ENCODE measurements at places on chromosomes 2 and 18.

GRCh38 chr2:123101434-123101833 lies 923.7 kb upstream of the CNTNAP5 start:
- no peak for DNase-seq

- DNase-seq: no peak
These were observed 83.3 kb upstream of the EPB41L5 start for GRCh38 chr2:119929537-119929936.

GRCh38 chr2:57622009-57622408 lies 424.6 kb upstream of the VRK2 start:
- DNase-seq: no peak

- no peak for DNase-seq
These were observed 70.2 kb downstream of the ACAA2 start for GRCh38 chr18:49743117-49743567.

DNA sequence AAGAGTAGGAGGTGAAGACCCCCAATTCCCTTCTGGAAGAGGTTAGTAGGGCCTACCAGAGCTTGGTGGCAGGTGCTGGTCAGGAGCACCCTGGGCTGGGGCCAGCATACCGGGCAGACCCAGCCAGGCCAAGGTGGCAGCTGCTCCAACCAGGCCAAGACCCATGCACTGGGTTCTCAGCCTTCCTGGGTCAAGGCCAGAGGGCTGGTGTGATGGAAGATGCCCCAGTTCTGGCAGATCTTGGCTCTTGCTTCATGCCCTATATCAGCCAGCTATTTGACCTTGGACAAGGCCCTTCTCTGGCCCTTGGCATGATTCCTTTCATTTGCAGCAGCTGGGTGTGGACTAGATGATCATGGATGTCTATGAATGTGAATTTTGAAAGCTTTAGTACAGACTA lies 57.7 kb downstream of the PRKCE start:
- no peak for DNase-seq

DNA sequence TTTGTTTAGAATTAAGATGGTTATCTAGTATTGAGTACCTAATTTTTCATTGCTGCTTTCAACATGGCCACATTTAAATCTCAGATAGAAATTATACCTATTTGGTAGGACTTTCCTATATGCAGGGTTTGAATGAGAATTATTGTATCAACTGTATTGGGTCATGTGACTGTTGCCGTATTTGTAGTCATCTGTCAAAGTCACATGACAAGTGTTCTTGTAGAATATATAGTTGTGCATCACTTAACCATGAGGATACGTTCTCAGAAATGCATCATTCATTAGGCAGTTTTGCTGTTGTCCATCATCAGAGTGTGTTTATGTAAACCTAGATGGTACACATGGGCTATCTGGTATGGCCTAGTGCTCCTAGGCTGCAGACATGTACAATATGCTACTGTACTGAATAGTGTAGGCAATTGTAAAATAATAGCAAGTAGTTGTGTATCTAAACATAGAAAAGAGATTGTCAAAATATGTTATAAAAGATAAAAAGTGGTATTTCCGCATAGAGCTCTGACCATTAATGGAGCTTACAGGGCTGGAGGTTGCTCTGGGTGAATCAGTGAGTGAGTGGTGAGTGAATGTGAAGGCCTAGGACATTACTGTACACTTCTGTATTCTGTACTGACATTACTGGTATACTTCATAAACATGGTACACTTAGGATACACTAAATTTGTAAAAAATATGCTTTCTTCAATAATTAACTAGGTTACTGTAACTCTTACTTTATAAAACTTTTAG lies 123.7 kb downstream of the MAP4K4 start:
- no peak for DNase-seq

DNA sequence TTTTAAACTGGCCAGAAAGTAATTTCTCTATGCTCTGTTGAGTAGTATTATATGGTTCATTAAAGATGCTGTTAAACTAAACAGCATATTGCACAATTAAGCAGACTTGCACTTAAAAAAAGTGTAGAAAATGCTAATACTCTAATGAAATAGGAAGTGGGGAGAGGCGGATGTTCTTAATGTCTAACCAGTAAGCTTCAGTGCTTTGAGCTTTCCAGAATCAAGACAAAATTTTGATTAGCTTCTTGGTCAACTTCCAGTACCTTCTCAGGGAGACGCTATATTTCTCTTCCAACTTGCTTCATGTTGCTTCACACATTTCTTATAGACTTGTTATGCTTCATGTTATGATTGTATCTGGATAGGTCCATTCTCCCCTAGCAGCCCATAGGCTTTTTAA lies 89.1 kb downstream of the MAP2 start:
- DNase-seq: no peak

- no peak for DNase-seq
These were observed 158.1 kb upstream of the CHAC2 start for GRCh38 chr2:53609551-53609950.

DNA sequence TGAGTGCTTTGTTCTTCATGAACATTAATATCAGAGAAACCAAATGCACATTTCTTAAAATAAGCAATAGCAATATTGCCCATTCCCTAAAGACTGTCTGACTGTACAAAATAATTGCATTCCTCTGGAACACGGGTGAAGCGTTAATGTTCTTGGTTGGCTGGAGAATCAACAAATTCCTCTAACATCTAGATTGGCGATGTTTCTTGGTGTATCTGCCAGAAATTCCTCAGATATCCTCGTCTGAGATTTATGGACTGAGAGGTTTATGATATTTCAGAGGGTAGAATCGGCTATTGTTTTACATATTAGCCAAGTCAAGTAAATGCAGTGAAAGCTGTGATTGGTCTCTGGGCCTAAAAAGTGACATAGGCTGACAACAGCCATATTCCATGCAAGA lies 27.1 kb upstream of the SPTBN1 start:
- no peak for DNase-seq

DNA sequence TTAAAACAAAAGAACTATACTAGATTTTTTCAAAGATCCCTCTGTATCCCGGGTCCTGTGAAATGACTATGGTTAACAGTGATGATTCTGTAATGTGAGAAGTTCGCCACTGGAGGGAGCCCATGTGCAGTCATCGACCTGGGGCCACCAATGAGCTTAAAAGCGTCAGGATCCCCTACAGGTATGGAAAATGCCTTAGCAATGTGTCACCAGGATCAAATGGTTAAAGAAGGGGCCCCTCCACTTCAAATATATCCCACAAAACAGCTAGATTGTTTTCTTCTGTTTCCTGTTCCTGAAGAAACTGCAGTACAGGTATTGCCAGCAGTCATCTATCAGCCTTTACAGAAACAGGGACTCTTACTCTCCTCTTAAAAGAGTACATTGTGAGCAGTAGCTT lies 15.3 kb downstream of the CHRNA1 start:
- DNase-seq: peak; percentile 74

DNA sequence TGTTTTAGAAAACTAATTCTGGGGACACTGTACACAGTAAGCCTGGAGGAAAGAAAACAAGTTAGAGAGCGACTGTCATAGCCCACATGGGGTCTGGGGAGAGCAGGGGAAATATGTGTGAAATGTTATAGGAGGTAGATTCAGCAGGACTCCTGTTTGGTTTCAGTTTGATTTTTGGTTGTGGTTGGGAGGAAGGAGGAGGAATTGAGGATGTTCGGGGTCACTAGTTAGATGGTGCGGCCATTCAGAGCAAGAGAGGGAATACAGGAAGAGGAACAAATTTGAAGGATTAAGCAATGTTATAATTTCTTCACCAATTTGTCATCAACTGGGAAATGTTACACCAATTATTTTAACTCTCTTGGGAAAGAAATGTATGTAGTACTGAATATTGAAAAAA lies 25.1 kb downstream of the TTC39C start:
- no peak for DNase-seq

GRCh38 chr2:240329778-240330177 lies 105.7 kb upstream of the GPC1 start:
- no peak for DNase-seq

GRCh38 chr2:236833501-236834073 lies 252.1 kb upstream of the COPS8 start:
- no peak for DNase-seq

DNA sequence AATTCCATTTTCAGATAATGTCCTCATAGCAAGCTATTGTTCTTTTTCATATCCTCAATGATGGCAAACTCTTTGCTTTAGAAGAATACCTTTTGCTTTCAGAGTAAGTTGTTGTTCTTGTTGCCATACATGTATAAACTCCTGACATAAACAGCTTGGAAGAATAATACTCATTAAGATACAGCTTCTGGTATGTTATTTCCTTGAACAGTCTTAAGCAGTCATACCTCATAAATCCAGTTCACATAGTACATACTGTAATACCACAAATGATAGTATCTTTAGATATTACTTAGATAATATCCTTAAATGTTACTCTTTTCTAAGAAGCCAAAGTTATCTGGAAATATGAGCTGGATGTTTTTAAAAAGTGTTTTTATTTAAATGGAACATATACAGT lies 23.2 kb downstream of the METTL8 start:
- no peak for DNase-seq

- no peak for DNase-seq
These were observed 22.6 kb upstream of the SULT1C3 start for GRCh38 chr2:108217211-108217610.

DNA sequence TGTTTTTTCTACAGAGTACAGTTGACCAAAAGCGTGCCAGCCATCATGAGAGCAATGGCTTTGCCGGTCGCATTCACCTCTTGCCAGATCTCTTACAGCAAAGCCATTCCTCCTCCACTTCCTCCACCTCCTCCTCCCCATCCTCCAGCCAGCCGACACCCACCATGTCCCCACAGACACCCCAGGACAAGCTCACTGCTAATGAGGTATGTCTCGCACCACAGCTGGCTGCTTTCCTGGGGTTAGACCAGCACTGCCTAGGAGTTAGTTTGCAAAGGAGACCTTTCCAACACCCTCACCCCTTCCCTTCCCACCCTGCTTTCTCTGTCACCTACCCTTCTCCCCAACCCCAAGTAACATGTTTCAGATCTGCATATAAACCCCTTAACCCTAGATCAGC lies 120.3 kb upstream of the IL1R2 start:
- DNase-seq: no peak

DNA sequence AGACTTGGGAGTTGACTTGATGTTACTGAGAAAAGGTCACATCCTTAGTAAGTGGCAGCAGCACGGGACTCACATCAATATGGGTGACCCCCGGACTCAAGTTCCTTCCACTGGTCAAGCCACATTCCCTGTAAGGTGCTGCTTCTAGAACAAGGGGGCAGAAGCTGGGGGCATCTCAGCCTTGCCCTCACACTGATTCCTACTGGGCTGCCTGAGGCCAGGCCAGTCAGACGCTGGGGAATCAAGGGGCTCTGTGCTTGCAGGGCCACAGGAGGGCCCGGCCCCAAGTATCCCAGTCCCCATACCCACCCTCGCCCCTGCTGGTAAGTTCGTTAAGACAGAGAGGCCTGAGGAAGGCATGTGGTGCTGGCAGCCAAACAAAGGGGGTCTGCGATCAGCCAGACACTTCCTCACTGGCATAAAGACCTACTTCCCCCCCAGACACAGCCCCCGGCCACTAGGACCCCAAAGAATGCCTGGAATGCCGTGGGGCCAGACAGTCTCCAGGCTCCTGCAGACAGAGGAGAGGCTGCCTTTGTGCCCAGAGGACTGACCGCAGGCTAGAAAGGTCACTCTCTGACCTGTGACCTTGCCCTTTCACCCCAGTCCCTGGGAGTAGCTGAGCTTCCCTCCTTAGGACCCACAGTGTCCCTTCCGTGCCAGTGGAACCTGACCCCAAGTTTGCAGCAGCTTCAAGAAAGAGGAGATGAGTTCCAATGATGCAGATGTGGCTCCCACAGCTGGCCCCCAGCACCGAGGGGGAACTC lies 83.6 kb downstream of the HS1BP3 start:
- DNase-seq: no peak

- no peak for DNase-seq
These were observed 89.2 kb upstream of the STK17B start for GRCh38 chr2:196260546-196260945.

GRCh38 chr2:177547772-177548171 lies 155.2 kb downstream of the AGPS start:
- DNase-seq: no peak

GRCh38 chr2:126309185-126309584 lies 346.8 kb upstream of the GYPC start:
- DNase-seq: no peak

GRCh38 chr2:122531290-122532071 lies 776.0 kb downstream of the TSN start:
- DNase-seq: no peak

- DNase-seq: no peak
These were observed 56.3 kb downstream of the RBKS start for GRCh38 chr2:27833931-27834330.

- no peak for DNase-seq
These were observed 42.0 kb downstream of the CTIF start for GRCh38 chr18:48580782-48581181.

DNA sequence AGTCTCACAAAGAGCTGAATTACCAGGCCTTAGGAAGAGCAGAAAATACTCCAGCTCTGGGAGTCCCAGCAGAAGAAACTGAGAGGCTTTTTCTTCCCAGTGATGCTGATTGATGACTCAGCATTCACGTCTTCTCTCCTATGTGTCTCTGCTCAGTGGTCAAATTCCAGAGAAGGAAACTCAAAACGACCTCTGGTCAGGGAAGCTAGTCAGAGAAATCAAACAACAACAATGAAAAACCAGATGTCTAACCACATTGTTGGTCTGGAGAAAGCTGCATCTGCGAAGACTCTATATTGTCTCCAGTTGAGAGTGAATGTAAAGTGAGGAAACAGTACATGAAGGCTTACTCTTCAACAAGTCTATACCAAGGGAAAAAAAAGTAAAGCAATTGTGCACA lies 28.6 kb upstream of the CERS6 start:
- no peak for DNase-seq

GRCh38 chr2:2117923-2118322 lies 213.2 kb downstream of the MYT1L start:
- DNase-seq: no peak

DNA sequence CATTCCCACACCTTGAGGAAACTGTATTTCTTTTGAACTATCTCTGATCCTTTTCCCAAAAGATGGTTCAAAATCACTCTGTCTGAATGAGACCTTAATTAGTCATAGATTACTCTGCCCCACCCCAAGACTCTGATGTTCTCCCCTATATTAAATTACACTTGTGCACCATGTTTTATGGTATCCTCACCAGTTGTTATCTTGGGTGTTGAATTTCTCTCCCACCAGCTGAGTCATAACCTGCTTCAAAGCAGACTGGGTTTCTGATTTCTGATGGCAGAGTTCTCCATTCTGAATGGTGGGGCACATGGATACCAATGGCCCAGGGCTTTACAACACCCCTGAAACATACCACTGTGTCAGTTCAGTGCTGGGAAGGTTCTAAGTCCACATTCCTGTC lies 15.0 kb downstream of the CDH20 start:
- DNase-seq: no peak

- no peak for DNase-seq
These were observed 247.4 kb downstream of the MYO3B start for GRCh38 chr2:170425281-170425751.

DNA sequence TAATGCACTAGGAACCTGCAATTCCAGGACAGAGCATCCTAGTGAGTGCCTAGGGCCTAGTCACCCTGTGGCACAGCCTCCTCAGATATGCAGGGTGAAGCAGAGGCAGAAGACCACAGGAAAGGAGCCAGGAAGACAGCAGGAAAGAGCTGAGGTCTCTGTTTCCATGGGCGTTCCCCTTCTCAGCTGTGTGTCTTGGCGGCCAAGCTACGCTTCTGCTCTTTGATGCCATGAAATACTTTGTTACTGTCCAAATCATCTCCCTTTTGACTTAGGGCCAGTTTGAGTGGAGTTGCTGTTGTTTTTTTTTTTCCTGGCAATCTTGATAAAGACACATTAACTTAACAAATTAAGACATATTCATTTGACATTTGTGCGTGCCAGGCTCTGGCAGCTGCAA lies 67.3 kb downstream of the APOB start:
- no peak for DNase-seq
